GM20000 (cell line): ENCODE measurements at places on chromosomes 5 and 9.

GRCh38 chr5:89055695-89056085 lies 172.7 kb upstream of the MEF2C start:
- DNase-seq, result no peak

- DNase-seq, result no peak
These were observed 50.2 kb upstream of the TLX3 start for GRCh38 chr5:171258737-171259415.

DNA sequence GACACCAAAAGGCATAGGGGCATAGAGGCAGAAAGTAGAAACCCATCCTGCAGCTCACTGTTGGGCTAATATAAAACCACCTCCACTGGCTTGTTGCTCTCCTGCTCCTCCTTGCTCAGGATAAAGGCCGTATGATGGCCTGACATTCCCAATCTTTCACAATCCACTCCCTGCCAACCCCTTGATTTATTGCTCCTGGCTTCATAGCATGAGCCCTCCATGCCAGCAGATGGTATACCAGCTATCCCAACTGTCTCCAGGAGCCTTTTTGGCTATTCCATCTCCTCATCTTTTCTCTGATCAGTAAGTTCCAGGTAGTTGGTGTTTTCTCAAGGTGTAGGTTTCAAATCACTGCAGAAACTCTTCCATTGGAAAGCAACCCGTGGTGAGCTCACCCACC lies 128.8 kb downstream of the EGFLAM start:
- DNase-seq, result no peak

GRCh38 chr5:43772764-43773477 lies 169.9 kb downstream of the NNT start:
- no peak for DNase-seq

GRCh38 chr5:103523319-103523718 lies 39.3 kb downstream of the NUDT12 start:
- DNase-seq, result no peak

DNA sequence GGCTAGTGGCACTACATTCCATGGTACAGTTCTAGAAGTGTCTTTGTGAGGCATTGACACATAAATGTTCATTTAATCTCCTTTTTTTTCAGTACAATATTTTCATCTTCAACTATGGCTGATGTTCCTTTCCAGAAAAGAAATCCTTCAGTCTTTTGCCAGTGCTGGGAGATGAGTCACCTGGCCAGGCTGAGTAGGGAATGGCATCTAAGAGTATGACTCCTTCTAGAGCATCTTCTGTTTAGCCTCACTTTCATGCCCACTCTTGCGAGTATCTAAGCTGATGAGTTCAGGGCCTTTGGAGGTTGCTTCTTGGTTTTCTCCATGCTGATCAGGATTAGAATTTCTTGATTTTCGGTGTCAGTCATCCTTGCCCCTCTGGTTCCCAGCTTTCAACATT lies 124.4 kb downstream of the SLC28A3 start:
- no peak for DNase-seq
